ENCODE measurements at places on chromosomes 7 and 10. TPM values are rescaled to one million over a fixed set of nuclear protein-coding genes. Genes with fewer than 3 reads are reported as not detected.

GRCh38 chr7:157676001-157676400 is 339.2 kb downstream of the DNAJB6 start:
- no peak for DNase-seq

DNA sequence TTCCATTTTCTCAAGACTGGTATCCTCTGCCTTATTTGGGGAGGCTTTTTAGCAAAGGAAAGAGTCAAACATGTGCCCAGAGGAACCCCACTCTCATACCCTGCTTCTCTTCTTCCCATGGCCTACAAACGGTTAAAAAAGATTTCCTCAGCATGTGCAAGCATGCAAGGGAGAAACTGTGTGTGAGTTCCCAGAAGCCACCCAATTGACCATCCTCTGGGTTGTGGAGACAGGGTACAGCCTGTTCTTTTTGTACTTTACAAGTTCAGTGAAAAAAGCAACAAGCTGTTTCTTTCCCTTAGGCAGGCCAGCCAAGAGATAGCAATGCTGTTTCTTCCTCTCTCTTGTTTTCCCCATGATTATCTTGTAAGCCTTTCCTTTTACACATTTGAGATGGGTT is 68.8 kb upstream of the MTPN start:
- DNase-seq = no peak

- DNase-seq = peak; percentile 7
Measured at GRCh38 chr10:17113889-17114540, 15.6 kb downstream of the CUBN start.

GRCh38 chr7:117219485-117219884 is 103.4 kb downstream of the WNT2 start:
- no peak for DNase-seq

DNA sequence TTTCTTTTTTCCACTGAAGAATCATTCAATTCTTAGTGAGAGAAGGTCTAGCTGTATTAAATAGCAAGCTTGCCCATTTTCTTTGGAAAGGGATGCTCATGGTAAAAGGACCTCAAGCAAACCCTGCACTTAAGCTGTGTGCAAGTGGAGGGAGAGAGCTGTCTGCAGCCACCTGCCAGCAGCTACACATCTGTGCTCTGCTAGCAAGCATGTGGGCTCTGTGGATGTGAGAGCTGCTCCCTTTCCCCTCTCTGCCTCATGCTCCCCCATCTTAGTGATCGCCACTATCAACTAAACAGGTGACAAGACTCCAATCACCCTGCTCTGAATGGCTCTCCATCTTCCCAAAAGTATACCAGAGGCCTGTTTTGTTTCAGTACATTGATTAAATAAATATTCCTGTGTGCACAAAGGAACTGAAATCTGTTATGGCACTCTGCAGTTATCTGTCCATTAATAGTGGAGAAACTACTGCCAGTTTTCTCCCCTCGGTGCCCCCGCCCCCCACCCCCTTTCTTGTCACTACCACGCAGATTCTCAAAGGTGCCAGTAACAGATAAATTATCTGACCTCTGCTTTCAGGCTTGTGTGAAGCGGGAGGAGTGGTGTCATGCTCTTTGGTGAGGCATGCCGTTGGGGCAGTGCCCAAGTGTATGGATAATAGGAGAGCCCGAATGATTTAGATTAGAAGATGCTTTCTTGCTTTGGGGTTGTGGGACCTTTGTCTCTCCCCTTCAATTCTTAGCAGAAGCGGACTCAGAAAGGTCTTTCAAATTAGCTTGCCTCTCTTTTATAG is 26.4 kb downstream of the AUTS2 start:
- peak; percentile 32 for DNase-seq

DNA sequence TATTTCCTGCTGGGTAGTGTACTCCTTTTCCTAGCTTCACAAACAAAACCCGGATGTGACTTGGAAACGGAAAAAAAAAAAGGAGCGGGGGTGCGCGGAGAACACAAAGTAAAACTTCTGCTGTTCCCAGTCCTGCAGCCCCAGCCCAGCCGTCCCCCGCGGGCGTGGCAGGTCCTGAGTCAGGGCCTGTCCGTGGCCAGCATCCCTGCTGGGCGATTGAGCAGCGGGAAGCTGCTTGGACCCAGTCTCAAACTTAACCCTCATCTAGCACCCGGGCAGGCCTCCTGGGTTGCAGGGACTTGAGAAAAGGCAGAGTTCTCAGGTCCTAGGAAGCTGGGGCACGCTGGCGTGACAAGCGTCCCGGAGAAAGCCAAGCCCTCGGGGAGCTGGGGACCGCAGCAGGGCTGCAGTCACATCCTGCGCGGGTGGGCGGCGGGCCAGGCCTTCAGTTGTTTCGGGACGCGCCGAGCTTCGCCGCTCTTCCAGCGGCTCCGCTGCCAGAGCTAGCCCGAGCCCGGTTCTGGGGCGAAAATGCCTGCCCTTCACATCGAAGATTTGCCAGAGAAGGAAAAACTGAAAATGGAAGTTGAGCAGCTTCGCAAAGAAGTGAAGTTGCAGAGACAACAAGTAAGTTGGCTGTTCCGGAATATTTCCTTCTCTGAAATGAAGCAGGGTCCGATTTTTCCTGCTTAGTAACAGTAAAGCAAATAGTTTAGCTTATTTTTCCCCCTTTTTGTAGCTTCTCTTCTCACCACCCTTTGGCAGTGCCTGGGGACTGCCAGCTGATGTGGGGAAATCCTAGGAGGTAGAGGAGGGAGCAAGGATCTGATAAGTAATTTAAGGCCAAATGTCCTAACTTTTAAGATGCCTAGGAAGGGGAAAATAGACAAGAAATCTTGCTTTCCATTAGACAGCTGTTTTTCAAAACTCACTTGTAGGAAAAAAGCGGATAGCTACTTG is at the start of gene GNG11:
GNG11 (plus strand) TSS at position 129 of the 960 bp plus-strand sequence; CDS start at position 532, 403 bp downstream.
- no peak for DNase-seq

DNA sequence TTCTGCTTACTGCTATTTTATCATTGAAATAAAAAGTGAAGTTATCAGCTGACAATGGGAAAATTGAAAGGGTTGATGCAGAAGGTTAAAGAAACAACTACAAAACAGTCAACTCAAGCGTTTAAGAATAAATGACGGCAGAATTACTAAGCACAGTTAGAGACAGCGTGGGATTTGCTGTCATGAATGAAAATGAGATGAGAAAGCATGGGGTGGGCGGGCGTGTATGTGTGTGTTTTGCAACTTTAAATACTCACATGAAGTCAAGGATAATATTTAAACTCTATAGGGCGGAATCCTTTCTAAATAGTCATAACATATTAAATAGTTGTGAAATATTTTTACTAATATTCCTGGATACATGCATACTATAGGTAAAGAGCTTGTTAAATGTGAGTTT is 450.8 kb downstream of the ETV1 start:
- DNase-seq = no peak

DNA sequence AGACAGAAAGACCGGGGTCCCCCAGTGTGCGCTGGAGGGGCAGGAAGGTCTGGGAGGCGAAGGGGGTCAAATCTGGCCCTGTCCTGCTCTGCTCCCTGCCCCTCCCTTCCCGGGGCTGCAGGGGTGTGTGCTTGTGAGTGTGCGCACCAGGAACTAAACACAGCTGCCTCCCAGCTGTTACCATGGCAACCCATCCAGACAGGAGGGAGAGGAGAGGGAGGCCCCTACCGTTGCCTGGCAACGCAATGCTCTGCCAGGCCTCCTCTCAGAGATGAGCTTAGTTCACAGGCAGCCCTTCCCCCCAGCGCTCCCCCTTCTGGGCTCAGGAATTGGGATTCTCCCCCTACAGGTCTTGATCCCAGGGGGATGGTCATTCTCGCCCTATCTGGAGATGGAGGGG is 6.1 kb downstream of the NYAP1 start:
- DNase-seq = peak; percentile 96

- DNase-seq = no peak
Measured at GRCh38 chr7:114787556-114787955, 134.3 kb upstream of the MDFIC start.

GRCh38 chr10:75708060-75708459 is 276.6 kb downstream of the LRMDA start:
- no peak for DNase-seq

GRCh38 chr7:67716729-67717128 is 720.1 kb downstream of the TYW1 start:
- no peak for DNase-seq

DNA sequence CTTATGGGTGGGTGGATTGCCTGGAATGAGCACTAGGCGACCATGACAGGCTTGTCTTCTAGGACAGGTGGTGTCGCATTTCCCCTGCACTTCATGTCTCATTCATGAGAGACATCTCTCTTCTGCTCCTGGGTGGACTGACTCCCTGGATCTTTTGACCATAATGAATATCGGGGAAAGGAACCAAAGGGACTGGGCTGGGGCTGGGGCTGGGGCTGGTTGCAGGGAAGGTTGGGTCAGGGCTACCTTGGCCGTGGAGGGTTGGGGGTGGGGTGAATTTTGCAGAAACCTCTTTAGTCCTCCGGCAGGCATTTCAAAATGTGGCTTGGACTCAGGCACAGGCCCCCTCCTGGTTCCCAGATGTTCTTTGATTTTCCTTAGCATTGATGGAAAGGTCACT is 319.2 kb downstream of the ZNF716 start:
- DNase-seq = no peak

- no peak for DNase-seq
Measured at GRCh38 chr7:155120460-155120859, 50.3 kb downstream of the HTR5A start.

DNA sequence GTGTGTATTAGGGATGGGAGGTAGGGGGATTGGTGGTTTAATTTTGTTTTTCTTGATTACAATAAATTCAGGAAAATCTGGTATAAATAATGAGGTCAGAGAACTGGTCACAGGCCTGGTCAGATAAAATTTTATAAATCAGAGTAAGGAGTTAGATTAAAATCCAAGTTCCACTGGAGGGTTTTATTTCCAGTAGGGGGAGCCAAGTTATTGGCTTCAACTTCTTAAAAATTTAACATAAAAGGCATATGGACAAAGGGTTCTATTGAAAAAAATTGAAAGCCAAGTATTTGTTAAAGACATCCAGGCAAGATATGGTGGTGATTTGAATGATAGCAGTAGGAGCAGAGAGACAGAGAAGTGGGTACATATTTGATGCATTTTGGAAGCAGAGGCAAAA is 763.3 kb downstream of the SORCS1 start:
- DNase-seq = no peak

DNA sequence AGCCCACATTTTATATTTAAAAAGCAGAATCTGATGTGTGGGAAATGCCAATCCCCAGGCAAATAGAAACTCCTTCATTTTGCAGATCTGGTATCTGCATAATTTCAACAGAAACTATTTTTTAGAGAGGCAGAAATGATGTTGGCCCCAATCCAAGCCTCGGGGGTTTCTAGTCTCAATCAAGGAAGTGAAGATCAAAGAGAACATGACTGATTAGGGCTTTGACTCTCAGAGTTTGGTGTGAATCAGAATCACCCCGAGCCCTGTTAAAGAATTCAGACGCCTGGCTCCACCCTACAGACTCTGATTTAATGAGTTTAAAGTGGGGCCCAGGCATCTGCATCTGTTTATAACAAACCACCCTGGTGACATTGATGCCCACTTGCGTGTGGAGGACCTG is 36.7 kb upstream of the UBE2H start:
- DNase-seq = no peak

The RBAK gene
- polyA plus RNA-seq = 7.9 TPM

The WIPF3 gene
- polyA plus RNA-seq = 0.55 TPM

The FAM53B gene
- polyA plus RNA-seq = 46.2 TPM

The CDC14C gene
- polyA plus RNA-seq = not detected

The SLC26A5 gene
- 0.07 TPM for polyA plus RNA-seq

All from thymus (tissue), 14 donors.